ENCODE measurements at places on chromosomes 3 and 15. TPM values are rescaled to one million over a fixed set of nuclear protein-coding genes. Genes with fewer than 3 reads are reported as not detected.

The MAP1A gene
- total RNA-seq: 29.1 TPM

The ZNF385D gene
- total RNA-seq: 0.40 TPM

The PLSCR4 gene
- total RNA-seq: 20.6 TPM

The CRYGS gene
- total RNA-seq: 1.0 TPM

The TFG gene
- total RNA-seq: 92.0 TPM

Measured in epithelial cell of alveolus of lung (primary cell).